ENCODE measurements at places on chromosomes 2 and 18.

GRCh38 chr18:26181343-26181826 lies 44.9 kb upstream of the TAF4B start:
- no peak for DNase-seq

DNA sequence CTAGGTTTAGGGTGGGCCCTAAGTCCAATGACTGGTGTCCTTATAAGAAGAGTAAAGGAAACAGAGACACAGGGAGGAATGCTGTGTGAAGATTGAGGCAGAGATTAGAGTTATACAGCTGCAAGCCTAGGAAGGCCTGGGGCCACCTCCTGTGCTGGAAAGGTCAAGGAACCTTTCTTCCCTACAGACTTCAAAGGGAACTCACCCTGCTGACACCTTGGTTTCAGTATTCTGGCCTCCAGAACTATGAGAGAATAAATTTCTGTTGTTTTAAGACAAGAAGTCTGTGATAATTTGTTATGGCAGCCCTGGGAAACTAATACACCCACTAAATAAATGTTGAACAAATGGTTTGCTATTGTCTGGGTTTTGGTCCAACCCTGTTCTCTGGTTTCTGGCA lies 102.3 kb upstream of the NEUROD1 start:
- DNase-seq = no peak

DNA sequence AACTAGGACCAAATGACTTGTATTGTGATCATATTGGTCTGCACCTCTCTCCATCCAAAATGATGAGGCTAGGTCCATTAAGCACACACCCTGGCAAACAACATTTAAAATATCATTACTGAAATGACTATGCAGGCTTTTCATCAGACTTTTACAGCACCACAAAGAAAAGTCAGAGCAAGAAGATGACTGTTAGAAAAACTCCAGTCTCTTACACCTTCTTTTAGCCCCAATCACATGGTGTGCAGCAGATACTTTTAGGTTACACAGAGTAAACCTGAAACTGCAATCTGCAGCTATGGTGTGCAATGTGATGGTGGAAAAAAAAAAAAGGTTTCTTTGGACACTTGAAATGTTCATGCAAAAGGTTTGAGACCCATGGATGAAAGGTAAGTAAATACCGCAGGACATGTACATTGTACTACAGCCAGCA lies 5.4 kb upstream of the POLI start:
- no peak for DNase-seq

DNA sequence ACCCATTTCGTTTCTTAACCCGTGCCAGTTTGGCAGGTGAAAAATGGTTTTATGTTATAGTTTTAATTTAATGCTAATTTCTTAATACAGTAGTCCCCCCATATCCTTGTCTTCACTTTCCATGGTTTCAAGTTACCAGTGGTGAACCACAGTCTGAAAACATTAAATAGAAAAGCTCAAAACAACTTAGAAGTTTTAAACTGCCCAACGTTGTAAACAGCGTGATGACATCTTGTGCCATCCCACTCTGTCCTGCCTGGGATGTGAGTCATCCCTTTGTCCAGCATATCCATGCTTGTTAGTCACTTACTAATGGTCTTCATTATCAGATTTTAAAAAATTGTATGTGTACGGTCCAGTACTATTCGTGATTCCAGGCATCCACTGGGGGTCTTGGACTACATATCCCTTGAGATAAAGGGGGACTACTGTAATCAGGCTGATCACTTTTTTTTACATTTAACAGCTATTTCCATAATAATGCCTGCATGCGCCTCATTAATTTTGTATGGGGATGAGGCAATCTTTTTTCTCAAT lies 31.9 kb downstream of the SLC66A3 start:
- no peak for DNase-seq

- DNase-seq = no peak
These were observed 44.0 kb upstream of the LAPTM4A start for GRCh38 chr2:20095469-20095868.

DNA sequence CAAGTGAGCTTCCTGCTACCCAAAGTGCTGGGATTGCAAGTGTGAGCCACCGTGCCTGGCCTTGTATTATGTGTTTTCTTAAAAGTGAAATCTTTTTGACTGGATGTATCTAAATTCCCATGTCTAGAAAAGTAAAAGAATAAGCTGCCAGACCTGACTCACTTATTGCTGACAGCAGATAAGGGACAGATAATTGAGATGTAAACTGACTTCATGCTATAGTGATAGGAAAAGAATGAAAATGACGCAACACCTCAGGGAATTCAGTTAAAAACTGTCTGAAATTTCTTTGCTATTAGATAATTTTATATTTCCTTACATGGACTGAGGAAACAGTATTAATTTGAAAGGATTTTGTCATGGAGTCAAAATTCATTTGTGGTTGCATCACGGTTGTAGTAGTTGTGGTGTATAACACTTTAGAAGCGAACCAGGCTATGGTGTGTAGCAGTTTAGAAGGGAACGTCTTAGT lies 19.4 kb downstream of the TTC27 start:
- no peak for DNase-seq

- DNase-seq = no peak
These were observed 84.1 kb upstream of the EPB41L3 start for GRCh38 chr18:5627776-5628511.

GRCh38 chr18:9861157-9861556 lies 24.6 kb upstream of the TXNDC2 start:
- DNase-seq = no peak

- DNase-seq = no peak
These were observed 761.5 kb upstream of the SOX11 start for GRCh38 chr2:4930704-4931103.

- no peak for DNase-seq
These were observed 61.7 kb downstream of the CTIF start for GRCh38 chr18:48600456-48601090.

GRCh38 chr18:31267823-31268481 lies 50.0 kb upstream of the DSG1 start:
- no peak for DNase-seq

DNA sequence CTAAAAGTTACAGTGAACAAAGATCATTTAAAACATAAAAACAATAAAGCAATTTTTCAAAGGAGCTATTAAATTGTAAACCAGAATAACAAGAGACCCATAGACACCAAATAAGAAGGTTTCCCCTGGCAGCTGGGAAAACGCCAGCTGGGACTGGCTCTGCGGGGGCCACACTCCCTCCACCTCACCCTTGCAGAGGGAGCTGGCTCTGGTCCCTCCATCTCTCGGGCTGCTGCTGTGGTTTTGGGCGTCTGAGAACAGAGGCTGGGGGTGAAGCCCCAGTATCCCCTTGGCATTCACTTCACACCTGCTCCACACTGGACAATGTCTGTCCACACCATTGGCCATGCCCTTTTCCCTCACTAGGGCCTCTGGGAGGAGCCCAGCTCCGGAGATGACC lies 62.1 kb upstream of the OTOS start:
- DNase-seq = no peak

GRCh38 chr2:151363709-151364108 lies 6.3 kb downstream of the TNFAIP6 start:
- DNase-seq = no peak

GRCh38 chr2:19365126-19365525 lies 6.7 kb upstream of the OSR1 start:
- DNase-seq = no peak

GRCh38 chr2:202165945-202166344 lies 72.5 kb downstream of the SUMO1 start:
- DNase-seq = no peak

- no peak for DNase-seq
These were observed 40.5 kb upstream of the AP1S3 start for GRCh38 chr2:223877721-223878410.

- no peak for DNase-seq
These were observed 261.3 kb downstream of the HDAC4 start for GRCh38 chr2:239139566-239139965.

- DNase-seq = no peak
These were observed 29.0 kb downstream of the MYO3B start for GRCh38 chr2:170206805-170207407.

DNA sequence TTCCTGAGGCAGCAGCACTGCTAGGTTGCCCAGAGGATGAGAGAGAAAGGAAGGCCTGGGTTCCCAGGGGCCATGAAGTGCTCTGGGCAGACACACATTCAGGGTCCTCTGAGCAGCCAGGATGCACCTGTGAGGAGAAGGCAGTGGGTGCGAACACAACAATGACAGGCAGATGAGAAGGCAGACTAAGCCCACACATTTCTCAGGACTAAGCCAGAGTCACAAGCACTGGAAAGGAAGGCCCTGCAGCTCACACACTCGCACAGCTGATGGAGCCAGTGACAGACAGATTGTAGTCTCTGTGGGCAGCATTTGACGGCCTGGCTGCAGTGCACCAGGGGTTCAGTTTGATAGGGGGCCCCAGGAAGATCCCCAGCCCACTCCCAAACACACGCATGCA lies 61.8 kb downstream of the ARHGEF4 start:
- no peak for DNase-seq

GRCh38 chr18:74625157-74625556 lies 27.5 kb downstream of the ZNF407 start:
- no peak for DNase-seq

GRCh38 chr18:50232419-50232818 lies 33.9 kb downstream of the CFAP53 start:
- DNase-seq = no peak

- DNase-seq = no peak
These were observed 24.3 kb downstream of the RNF144A start for GRCh38 chr2:6941299-6942046.

- peak; percentile 50 for DNase-seq
These were observed 2.1 kb upstream of the SPIRE1 start for GRCh38 chr18:12659904-12660605.

- no peak for DNase-seq
These were observed 24.4 kb downstream of the ARL5A start for GRCh38 chr2:151803811-151804210.

GRCh38 chr2:31013301-31013700 lies 124.9 kb downstream of the GALNT14 start:
- DNase-seq = no peak

GRCh38 chr2:201220102-201220570 lies 37.2 kb downstream of the CASP10 start:
- no peak for DNase-seq

DNA sequence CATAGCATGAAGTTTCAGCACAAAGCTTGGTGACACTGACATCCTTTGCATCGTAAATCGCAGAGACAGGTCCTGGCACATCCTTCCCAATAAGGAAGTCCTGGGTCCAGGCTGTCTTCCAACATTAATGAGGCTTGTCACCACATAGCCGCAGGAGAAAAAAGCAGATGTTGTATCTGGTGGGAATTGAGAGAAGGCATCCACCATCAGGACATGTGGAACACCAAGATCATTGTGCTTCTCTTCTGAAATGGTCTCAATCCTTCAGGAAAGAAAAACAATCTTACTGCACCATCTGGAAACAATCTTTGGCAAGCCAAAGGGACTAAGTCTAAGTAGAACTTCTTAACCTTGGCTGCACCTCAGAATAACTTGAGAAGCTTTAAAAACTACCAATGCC lies 119.0 kb upstream of the ARHGAP28 start:
- no peak for DNase-seq

DNA sequence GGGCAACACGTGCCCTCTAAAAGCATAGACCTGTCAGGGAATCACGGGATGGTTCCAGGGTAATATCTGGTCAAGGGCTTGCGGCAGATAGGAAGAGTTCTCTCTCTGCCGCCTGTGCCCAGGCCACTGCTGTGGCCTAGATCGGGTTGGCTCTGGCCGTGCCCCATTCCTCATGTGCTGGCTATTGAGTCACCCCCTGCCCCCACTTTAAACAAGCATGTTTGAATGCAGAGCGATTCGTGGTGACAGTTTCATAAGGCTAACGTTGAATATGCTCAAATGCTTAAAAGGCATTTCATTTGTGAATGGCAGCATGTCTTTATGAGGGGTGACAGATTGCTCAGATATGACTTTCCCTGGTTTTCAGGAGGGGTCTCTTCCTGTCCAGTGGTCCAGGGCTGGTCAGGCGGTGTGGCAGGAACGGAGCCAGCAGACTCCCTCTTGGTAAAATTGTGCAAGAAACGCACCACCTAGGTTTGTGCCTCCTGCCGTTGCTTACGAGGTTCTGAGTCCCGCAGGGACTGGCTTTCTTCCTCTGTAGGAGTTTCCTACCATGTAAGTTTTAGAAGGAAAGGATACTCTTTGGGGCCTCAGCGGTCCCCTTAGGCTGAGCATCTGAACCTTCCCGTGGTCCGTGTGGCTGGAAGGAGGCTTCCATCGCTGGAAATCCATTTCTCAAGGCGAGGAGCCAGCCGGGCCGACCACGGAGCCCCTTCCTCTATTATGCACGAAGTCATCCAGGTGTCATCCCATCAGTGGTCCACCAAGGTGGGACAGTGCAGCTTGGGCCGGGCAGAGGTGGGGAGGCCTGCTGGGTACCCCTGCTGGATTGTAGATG lies 50.2 kb downstream of the AGAP1 start:
- DNase-seq = no peak

DNA sequence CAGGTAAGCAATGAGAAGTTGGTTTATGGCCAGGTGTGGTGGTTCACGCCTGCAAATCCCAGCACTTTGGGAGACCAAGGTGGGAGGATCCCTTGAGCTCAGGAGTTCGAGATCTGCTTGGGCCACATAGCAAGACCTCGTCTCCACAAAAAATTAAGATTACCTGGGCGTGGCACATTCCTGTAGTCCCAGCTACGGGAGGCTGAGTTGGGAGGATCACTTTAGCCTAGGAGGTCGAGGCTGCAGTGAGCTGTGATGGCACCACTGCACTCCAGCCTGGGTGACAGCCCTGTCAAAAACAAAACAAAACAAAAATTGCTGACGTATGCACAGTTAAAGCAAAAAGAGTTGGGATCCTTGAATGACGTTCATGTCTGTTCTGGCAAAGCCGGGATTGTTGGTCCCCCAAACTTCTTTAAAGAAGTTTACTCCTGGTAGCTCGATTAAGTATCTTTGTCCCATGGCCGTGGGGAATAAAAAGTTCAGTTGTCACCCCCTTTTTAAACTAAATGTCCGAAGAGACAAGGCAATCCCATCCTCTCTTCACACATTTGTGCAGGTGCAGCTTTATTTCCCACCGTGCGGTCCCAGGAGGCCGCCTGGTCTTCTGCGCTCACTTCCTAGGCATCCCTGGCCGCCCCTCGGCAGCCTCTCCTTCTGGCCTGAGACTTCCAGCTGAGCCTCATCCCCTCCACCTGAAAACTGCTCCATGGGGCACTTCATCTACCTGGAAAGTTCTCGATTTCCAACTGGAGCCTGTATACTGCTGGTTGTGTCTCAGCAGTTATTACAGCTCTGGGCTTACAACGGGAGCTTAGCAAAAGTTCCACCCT lies 762 bp upstream of the SPOPL start:
- no peak for DNase-seq

Data from activated CD4-positive, alpha-beta T cell treated with anti-CD3 and anti-CD28 coated beads, Interleukin-2, amount 50 U/mL, for 48 hours (primary cell).